ENCODE measurements at places on chromosomes 2 and 18.

DNA sequence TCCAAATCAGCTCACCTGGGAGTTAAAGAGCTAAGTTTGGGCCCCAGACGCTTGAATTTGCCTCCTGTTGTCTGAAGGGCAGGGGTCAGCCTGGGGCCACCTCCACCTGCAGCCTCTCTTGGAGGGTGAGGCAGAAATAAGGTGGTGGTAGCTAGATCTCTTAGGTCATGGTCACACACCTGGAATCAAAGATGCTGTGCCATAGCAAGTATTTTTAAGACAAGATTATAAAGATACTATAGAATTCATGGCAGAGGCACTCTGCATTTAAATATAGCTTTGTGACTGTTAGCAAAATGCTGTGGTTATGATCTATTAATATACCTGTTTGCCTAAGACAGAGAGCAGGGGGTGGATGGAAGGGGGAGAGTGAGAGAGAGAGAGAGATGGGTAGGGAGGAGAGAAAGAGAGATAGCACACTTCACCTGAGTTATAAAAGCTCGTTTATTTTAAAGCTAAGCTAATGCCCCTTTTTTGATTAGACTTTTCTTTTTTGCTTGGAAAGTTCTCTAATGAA, 242.7 kb downstream of the TMEM182 start:
- DNase-seq, result no peak

GRCh38 chr2:151614606-151615306, 119.5 kb downstream of the NEB start:
- DNase-seq, result no peak

GRCh38 chr18:55375930-55376329, 212.1 kb downstream of the TCF4 start:
- no peak for DNase-seq

DNA sequence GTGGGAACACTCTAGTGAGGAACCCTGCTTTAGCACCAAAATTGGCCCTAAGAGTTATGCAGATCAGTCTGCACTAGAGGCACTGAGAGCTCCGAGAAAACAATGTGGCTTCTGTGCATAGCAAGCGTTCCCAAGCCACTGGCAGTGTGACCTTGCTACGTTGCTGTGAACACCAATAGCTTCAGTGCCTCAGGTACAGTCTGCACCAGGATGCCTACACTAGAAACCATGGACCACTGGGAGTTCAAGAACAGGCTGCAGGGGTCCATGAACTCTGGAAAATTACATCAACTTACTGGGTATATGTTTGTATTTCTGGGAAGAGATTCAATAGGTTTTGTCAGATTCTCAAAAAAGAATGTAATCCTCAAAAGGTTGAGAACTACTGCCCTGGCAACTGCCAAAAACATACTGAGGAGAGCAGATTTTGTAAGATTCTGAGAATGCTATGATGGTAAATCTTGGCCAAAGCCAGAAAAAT, 18.3 kb upstream of the SP3 start:
- DNase-seq, result no peak

GRCh38 chr18:37552286-37552685, 13.3 kb downstream of the CELF4 start:
- no peak for DNase-seq

GRCh38 chr2:206471524-206472062, 28.3 kb downstream of the ADAM23 start:
- DNase-seq, result no peak

DNA sequence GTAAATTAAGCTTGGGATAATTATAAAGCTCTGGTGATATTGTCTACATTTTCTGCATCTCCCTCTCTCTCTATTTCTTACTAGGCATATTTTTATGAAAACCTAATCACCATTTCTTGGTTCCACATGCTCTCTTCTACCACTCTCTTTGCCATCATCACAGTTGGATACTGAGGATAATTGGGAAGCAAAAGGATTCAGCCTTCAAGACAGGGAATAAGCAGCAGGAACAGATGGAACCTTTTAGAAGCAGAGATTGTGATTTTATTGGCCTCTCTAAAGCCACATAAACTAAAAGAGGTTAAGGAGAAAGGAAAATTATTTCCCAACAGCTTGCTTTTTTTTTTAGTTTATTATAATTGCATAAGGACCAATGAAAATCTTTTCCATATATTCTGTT, 226.3 kb upstream of the SPHKAP start:
- no peak for DNase-seq

DNA sequence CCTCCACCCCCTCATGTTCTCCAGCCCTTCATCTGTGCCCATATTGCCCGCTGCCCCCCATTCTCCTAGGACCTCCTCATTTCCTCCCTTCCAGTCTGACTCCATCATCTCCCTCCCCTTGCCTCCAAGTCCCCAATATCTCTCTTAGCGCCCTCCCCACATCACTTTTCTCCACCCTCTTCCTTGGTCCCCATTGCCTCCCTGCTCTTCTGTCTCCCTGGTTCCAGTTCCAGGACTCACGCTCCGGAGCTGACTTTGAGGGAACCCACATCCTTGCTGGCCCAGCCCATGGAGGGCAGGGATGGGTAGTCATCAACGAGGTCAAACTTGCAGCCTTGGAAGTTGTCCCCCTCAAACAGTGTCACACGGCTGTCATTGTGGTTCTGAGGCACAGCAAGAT, 2.6 kb downstream of the CRYBA2 start:
- no peak for DNase-seq

DNA sequence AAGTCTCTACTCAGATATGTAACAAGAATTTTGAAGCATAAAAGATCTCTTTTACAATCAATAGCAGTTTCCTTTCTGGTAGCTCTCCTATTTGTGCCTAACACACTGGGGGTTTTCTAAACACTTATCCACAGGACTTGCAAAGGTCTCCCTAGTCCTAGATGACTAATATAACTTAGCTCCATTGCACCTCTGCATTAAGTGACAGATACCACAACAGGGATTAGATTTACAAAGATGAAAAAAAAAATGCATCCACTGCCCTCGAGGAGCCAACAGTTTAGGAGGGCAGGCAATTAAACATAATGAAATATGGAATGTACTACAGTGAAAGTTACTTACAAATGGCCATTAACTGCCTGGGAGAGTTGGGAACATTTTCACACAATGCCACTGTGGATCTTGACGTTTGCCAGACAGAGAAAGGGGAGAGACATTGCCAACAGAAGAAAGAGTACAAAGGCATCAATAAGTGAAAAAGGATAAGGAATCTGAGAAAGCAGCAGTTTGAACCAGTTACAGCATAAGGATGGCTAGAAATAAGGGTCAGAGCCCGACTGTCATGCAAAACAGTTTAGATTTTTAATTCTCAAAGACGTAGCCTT, 14.3 kb downstream of the PPP3R1 start:
- DNase-seq, result no peak

Measured in OCI-LY7 (cell line).